ENCODE measurements at places on chromosomes 12 and 14.

DNA sequence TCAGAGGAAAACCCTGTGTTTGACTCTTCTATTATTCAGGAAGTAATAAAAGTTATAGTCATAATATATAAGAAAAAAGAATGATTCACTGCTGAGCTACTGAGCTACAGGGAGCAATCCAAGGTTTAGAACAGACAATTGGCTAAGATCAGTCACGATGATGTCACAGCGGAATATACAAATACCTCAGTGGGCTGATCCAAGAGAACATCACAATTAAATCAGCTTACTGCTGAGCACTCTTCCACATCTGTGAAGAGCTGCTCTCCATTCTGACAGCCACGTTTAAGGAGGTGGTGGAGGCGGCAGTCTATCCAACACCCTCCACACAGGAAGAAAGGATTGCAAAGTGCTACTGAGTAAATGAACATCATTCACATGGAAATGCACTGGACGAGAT, 271.0 kb downstream of the APAF1 start:
- DNase-seq = no peak

- no peak for DNase-seq
These were observed 13.0 kb upstream of the LRRC23 start for GRCh38 chr12:6891646-6892001.

- DNase-seq = no peak
These were observed 368.7 kb downstream of the C12orf75 start for GRCh38 chr12:105699209-105699608.

- DNase-seq = no peak
These were observed 3.5 kb upstream of the HOXC6 start for GRCh38 chr12:54024581-54025305.

GRCh38 chr12:89373763-89374572, 21.7 kb upstream of the DUSP6 start:
- DNase-seq = peak; percentile 93

DNA sequence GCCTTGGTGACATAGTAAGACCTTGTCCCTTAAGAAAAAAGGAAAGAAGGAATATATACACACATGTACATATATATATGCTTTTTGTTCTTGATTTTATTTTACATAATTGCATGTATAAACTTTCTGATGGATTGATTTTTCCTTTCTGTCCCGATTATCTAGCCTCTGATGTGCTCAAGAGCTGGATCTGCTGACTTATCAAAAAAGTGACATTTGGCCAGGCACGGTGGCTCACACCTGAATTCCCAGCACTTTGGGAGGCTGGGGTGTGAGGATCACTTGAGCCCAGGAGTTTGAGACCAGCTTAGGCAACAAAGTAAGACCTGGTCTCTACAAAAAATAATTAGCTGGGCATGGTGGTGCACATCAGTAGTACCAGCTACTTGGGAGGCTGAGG, 12.0 kb downstream of the SNRNP35 start:
- no peak for DNase-seq

- DNase-seq = no peak
These were observed 120.8 kb downstream of the RALGAPA1 start for GRCh38 chr14:35688126-35688826.

- no peak for DNase-seq
These were observed 2.3 kb upstream of the SLC25A3 start for GRCh38 chr12:98591209-98591608.

All from inflammatory macrophage treated with lipopolysaccharide for 1 hour (primary cell).